ENCODE measurements at places on chromosomes 1 and 21.

DNA sequence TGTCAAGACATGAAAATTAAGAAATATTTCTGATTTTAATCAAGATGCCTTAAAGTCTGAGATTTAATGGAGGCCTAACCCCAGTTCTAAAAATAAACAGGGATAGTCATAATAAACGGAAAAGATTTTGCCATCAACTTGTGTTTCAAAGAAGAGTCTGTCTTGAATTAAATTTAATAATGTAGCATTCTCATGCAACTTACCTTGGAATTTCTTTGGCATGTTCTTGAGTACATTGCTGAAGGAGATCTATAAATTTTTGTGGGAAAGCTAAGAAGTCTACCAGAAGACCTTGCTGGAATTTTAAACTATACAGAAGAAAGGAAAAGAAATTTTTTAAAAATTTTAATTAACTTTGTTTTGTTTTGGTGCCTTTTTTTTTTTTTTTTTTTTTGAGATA is 10.6 kb downstream of the SASS6 start:
- peak; percentile 31 for DNase-seq

- DNase-seq = no peak
Measured at GRCh38 chr1:18142969-18143368, 35.4 kb downstream of the IGSF21 start.

- DNase-seq = no peak
Measured at GRCh38 chr21:16082038-16082816, 352.4 kb downstream of the USP25 start.

- no peak for DNase-seq
Measured at GRCh38 chr1:117770981-117771531, 158.4 kb downstream of the GDAP2 start.

- no peak for DNase-seq
Measured at GRCh38 chr21:15250384-15250783, 185.6 kb upstream of the NRIP1 start.

GRCh38 chr1:155051777-155052398 is 772 bp downstream of the ADAM15 start:
- no peak for DNase-seq

DNA sequence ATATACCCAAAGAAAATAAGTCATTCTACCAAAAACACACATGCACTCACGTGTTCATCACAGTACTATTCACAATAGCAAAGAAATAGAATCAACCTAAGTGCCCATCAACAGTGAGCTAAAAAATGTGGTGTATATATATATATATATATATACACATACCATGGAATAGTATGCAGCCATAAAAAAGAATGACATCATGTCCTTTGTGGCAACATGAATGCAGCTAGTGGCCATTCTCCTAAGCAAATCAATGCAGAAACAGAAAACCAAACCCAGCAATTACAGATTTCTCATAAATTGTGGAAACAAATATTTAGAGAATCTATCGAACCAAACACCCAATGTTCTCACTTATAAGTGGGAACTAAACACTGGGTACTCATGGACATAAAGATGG is 585.7 kb downstream of the SMYD3 start:
- no peak for DNase-seq

DNA sequence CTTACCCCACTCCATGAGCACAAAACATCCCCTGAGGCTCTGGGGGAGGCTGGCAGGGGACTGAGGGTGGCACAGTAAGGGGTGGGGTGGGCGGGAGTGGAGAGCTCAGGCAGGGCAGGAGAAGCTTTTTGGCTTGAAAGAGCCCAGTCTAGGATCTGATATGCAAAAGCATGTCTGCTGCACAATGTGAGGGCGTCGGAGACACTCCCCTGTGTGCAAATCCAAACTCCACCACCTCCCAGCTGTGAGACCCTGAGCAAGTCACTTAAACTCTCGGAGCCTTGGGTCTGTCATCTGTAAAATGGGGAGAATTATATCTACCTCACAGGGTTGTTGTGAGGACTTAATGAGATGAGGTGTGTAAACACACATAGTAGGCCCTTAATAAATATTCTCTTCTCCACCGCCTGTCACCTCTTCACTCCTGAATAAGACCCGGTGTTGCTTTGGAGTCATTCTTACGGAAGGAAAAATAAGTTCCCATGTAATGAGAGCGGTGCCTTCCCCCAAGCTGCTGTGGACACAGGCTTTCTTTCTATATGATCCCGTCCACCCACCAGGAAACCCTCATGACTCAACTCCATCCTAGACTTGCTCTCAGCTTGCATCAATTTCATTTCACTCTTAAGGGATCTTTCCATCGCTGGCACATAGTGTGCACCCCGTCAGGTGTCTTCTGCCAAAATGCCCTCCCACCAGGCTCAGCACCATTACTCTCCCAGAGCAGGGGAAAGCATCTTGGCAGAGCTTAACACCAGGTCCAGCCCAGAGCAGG is 12.5 kb downstream of the KCNN3 start:
- DNase-seq = no peak

DNA sequence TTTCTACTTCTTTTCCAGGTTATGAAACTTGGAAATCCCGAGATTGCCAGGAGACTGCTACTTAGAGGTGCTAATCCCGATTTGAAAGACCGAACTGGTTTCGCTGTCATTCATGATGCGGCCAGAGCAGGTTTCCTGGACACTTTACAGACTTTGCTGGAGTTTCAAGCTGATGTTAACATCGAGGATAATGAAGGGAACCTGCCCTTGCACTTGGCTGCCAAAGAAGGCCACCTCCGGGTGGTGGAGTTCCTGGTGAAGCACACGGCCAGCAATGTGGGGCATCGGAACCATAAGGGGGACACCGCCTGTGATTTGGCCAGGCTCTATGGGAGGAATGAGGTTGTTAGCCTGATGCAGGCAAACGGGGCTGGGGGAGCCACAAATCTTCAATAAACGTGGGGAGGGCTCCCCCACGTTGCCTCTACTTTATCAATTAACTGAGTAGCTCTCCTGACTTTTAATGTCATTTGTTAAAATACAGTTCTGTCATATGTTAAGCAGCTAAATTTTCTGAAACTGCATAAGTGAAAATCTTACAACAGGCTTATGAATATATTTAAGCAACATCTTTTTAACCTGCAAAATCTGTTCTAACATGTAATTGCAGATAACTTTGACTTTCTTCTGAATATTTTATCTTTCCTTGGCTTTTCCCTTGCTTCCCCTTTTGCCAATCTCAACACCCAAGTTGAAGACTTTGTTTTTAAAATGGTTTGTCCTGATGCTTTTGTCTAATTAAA is 4.0 kb downstream of the CDKN2C start:
- DNase-seq = no peak

DNA sequence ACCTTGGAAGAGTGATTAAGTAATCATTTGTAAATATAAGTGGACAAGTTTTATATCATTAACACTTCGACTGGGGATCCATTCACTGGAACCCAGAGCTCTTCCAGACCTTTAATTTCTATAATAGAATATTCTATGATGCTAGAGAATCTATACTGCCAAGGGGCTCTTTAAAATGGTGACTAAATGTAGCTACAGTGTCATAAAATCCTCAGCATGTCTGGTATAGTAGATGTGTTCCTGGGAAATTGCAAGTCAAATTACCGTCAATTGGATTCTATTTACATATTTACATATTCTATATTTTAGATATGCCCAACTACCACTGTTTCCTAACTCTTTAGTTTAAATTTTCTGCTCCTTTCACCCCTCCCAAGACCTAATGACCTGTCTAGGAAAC is 30.7 kb upstream of the CCN1 start:
- DNase-seq = no peak

DNA sequence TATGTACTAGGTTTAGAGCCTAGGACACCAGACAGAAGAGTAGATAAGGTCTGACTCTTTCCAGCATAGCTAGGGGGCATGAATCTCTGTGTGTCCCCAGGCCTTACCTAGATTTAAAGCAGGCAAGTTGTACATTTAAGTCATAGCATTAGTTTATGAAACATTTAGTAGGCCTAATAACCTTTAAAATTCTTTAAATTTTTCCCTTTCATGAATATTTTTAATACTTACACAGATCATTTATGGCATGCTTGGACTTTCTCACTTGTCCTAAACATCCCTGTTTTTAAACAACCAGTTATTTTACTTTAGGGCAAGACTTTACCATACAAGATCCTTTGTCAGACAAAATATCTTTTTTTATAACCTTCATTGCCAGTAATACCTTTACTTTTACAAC is 258.4 kb upstream of the ZRANB2 start:
- DNase-seq = no peak

- DNase-seq = no peak
Measured at GRCh38 chr1:28853093-28853742, 41.2 kb downstream of the OPRD1 start.

GRCh38 chr1:17110555-17110926 is 8.7 kb downstream of the PADI2 start:
- DNase-seq = no peak

DNA sequence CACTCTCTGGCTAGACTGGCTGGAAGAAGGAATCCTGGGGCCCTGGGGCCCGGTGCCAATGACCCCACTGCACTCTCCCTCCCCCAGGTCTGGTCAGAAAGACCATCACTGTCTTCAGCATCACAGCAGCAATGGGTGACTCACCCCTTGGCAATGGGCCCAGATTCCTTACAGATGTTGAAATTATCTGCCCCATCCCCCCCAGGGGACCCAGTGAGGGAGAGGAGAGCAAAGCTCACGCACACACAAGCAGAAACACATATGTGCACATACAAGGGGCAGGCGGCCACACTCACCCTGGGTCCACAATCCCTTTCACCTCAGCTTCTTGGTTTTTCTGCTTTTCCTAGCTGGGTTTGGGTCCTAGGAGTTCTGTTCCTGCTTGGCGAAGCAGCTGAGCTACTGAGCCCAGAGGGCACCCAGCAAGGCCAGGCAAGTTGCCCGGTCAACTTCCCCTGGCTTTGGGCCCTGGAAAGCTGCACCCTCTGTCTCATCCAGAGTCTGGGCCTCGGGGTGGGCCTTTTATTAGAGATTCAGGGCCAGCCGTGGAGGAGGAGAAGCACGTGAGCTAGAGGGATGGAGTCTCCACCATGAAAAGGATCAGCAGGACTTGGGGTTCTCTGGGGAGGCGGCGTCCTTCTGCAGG is 2.6 kb downstream of the COL16A1 start:
- DNase-seq = peak; percentile 91

- no peak for DNase-seq
Measured at GRCh38 chr1:170823120-170823519, 112.2 kb upstream of the MROH9 start.

- DNase-seq = no peak
Measured at GRCh38 chr1:206116873-206117150, 376 bp downstream of the AVPR1B start.

DNA sequence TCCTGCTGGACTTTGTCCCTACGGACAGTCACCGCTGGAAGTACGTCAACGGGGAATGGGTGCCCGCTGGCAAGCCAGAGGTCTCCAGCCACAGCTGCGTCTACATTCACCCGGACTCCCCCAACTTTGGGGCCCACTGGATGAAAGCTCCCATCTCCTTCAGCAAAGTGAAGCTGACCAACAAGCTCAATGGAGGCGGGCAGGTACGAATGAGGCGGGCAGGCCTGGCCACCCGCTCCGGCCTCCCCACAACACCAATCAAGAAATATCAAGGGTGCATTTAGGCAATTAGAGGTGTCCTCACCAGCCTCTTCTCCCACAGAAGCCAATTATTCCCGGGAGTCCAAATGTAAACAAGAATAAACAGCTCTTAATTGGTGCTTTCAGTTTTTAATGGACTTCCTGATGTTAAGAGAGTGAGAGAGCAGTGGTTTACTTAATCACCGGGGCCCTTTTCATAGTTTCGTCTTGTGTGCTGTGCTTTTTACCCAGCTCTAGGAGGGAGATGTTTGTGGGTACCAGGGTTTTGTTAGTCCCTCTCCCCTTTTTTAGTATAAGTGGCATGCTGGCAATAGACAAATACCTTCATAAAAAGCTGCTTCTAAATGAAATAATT is 10.7 kb downstream of the TBX19 start:
- DNase-seq = no peak

- DNase-seq = no peak
Measured at GRCh38 chr1:228751360-228752098, 16.2 kb downstream of the RHOU start.

DNA sequence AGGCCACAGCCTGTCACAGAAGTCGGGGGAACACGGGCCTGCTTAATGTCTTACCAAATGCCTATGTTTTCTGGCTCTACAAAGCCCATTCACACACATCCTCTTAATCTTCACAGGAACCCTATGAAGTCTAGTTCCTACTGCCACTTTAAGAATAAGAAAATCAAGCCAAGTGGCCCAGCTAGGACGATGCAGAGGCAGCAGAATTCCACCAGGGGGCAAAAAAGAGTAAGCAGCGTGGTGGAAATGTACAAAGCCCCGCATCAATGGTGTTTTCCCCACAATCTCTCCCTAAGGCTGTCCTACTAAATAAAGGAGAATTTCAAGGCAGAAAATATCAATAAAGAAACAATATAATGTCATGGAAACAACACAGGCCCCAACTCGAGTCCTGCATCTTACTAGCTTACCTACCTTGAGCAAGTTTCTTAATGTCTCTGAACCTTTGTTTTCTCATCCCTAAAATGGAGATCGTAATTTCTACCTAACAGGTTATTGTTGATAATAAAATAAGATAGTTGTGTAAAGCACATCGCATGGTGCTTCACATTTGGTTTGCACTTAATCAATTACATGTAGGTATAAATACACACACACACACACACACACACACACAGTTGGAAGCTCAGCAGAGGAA is 21.4 kb downstream of the SEC16B start:
- DNase-seq = peak; percentile 42

DNA sequence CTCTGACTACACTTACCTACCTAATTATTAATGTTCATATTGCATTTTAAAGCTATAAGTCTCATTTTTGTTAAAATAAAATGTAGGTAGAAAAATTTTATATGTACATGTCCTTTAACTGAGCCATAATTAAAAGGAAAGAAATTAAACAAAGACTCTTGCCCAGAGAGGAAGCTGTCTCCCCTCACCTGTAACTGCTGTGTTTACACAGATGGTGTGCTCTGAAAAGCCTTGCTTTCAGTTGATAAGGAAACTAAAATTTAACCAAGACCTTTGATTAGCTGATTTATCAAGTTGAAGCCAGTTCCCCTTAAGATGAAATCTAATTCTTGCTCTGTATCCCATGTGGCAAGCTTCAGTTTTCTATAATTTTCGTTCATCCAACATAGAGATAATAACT is 213.5 kb downstream of the LYPLAL1 start:
- DNase-seq = no peak

DNA sequence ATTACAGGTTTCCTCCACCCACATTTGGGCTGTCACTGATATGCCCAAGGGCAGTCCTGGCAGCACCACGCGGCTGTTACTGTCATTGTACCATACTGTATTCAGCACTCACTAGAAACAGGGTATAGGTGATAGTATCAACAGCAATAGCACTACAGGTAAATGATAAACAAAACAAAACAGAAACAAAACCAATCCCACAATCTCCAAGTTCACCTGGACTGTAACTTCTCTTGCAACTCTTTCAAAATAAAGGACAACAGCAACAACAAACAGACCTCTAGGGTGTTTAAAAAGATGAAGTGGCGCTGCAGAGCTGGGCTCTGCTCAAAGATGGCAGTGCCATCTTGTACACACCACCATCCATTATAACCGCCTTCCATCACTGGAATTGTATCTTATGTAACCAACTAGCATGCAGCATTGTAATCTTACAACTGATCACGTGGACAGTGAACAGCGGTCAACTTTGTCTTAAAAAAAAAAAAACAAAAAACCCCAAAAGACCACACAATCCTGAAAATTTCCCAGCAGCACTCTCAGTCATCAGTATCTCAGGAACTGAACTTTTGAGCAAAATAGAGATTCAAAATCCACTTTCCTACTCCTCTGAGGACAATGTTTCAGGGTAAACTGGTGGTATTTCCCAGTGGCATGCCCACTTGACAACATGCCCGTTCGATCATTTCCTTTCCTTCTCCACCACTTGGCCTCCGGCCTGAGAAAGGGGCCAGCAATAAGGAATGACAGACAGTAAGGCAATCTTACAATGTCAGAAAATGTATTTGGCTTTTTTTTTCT is 3.8 kb downstream of the IRF2BP2 start:
- DNase-seq = no peak

Measured in GM04504 (cell line).